ENCODE measurements at places on chromosomes 7 and 10.

DNA sequence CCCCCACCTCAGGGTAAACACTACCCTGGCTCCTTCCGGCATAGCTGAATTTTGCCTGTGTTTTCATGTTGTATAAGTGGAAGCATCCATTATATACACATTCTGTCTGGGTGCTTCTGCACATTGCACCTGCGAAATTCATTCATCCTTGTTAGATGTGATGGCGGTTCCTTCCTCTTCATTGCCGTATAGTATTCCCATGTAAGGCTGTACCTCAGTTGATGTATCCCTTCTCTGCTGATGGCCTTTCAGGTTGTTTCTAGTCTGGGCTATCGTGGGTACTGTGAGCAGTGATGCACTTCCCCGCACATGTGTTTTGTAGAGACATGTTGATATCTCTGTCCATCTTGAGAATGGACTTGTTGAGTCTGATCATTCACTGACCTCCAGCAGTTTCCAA, 28.9 kb downstream of the ELFN1 start:
- no peak for DNase-seq

GRCh38 chr7:110870926-110871325, 220.0 kb upstream of the LRRN3 start:
- DNase-seq, result peak; percentile 68

GRCh38 chr10:5632446-5632845, 33.9 kb downstream of the ASB13 start:
- DNase-seq, result no peak

- DNase-seq, result no peak
These were observed 30.0 kb downstream of the ALDH18A1 start for GRCh38 chr10:95626500-95626899.

DNA sequence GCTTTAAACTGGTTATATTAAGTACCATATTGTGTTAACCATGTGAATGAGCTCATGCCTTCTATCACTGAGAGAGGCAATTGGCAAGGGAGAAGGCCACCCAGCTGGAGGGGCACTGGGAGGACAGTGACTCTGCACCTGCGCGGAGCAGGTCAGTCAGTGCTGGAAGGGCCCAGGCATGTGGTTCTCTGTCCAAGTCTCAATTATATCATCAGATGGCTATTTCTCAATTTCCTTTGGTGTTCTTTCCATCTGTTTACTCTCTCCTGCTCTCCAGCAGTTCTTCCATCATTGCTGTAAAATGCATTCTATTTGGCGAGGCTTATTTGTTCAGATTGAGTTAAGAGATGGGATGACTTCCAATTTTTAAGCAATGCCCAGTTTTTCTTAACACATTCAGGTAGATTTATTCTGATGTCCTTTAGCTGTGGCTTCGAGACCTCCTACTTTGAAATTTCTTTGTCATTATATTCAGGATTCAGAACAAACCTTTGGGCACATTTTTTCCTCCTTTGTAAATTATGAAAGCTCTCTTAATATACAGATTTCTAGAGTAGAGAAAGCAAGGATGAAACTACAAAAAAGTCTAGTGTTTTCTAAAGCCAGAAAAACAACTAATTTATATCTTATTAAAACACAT, 159.3 kb downstream of the BMPER start:
- no peak for DNase-seq

- no peak for DNase-seq
These were observed 26.1 kb upstream of the TRIL start for GRCh38 chr7:28984217-28984616.

DNA sequence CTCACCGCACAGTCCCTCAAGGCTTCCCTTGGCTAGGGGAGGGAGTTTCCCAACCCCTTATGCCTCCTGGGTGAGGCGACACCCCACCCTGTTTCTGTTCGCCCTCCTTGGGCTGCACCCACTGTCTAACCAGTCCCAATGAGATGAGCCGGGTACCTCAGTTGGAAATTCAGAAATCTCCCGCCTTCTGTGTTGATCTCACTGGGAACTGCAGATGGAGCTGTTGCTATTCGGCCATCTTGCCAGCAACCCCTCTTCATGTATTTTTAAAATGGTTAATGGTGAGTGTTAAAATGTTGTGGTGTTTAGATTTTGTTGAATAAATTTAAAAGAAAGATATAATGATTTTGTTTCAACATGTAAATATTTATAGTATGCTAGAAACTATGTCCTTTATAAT, 22.0 kb downstream of the UMAD1 start:
- no peak for DNase-seq

DNA sequence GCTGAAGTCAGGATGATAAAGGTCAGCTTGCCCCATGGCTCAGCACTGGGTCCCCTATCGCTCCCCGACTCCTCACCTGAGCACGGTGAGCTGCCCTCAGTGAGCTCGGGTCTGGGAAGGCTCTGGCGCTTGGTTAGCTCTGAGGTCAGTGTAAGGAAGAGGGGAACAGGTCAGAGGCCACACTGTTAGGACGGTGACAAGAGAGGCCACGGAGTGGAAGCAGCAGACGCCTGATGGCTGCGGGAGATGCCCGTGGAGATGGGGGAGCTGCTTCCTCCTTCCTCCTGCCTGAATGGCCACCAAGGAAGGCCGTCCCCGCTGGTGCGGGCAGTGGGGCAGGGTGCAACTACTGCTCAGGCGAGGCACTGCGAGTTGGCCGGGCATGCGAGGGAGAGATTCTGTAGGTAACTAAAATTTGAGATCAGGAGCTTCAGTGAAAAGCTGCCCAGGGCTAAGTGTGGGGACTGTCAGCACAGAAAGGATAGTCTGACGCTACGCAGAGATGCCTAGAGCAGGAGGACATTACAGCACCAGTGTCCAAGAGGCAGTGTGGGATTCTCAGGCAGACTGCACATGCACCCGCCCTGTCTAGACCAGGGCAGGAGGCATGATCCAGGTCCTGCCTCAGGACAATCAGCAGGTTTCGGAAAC, 231.3 kb upstream of the GRB10 start:
- no peak for DNase-seq

DNA sequence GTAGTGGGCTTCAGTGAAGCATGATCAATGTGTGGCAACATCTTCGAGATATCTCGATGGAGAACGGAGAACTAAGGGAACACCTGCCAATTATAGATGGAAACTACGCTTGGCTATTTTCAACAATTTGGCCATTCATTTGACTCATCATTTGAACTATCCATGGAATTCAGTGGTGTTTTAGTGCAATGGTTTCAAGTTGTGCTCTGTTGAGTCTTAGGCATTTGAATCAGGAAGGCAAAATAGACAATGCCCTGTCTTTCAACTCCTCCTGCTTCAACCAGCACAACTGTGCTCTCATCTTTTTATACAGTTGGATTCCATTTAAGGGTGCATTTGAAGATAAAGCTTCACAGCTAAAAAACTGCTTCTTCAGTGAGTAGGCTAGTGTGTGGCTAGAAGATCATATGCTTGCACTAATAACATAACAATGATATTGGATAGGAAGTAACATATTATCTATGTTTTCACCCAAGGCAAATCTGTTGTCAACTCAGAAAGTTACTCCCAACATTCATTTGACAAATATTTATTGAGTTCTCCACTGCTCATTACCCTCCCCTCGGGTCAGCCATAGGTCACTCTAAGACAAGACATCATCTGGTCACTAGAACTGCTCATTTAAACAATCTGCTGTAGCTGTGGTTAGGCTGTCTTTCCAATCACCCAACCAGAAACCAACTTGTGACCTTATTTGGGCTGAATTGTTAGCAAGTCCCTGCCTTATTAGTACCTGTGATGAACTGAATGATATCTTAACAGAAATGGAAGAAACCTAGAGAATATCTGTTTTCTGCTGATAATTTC, 314.1 kb upstream of the SP4 start:
- DNase-seq, result no peak

DNA sequence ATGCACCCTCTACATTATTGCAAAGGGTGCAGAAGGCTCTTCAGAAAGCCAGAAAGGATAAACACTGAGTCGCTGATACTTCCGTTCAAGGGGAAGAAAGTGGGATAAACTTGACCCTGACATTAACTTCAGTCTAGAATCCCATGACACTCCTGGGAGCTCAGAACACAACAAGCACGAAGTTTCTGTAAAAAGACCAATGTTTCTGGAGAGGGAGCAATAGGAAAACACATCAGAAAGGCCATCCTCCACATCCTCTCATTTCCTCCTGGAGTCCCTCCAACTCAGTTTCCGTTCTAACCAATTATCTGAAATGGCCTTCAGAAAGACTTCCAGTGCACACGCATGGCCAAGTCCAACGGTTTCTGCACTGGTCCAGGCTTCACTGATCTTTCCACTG, 113.5 kb downstream of the SORBS1 start:
- DNase-seq, result no peak

- DNase-seq, result peak; percentile 96
These were observed 104.4 kb upstream of the ZNF92 start for GRCh38 chr7:65269150-65269856.

DNA sequence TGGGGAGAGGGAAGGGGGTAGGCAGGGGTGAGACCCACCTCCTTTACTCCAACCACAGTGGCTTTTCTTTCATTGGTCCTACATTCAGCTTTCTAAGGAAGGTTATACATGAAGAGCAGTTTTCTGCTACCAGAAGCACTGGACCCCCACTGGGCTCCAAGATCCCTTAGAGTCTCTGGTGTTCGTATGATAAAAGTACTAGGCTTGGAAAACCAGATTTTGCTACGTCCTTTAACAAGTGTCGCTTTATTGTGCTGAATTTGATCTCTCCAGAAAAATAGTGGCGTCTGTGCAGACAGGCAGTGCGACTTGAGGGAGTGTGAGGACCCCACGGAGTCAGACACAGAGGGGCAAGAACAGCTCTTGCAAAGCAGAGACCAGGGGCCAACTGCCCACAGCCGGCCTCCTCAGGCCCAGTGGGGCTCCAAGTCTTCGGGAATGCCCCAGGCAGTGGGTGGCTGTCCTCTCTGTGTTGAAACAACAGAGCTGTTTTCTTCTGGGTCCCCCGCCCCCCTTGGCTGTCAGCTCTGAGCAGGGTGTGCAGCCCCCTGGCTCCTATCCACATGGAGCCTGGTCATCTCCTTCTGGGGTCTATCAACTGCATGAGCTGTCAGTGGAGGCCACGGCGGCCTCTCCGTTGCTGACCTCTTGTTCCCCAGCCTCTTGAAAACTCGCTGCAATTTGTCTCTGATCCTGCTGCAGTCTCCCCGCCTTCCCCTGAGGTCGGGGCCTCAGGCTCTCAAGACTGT, 333.2 kb downstream of the RPS24 start:
- no peak for DNase-seq

DNA sequence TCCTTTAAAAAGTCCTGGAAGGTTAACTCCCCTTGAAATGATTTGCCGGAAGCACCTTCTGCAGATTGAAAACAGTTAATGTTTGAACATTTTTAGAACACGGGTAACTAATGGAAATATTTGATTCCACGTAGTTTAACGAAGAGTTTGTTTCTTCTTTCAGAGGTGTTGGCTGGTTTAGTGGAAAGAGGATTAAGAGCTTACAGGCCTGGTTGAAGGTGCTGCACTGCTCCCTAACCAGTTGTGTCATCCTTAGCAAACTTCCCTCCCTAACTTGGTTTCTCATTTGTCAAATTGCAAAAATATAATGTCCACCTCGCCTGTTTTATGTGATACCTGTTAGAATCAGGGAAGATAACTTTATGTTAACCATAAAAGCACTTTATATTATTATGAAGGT, 243.0 kb upstream of the FZD8 start:
- no peak for DNase-seq

- DNase-seq, result no peak
These were observed 35.5 kb upstream of the TBX20 start for GRCh38 chr7:35289376-35289775.

All from NCI-H2171 (cell line).